ENCODE measurements at places on chromosomes 3 and 15.

- no peak for DNase-seq
Observed at GRCh38 chr3:188303286-188303799, 149.4 kb downstream of the LPP start.

DNA sequence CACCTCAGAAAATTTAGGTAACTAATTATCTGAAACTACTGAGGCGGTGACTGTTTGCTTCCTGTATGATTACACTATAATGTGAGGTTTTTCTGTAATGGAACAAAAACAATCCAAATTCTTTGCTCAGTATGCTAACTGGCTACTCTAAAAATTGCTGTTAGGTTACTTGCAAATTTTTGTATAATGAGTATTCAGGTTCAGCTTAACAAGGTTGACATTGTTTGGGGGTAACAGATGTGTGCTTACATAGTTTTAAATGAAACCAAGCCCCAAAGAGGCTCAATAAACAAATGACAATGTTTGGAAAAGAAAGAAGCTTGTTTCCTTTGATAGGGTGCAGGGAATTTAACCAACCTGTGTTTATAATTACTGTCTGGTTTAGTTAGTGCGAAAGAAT is 414.5 kb upstream of the MDFIC2 start:
- DNase-seq, result no peak

DNA sequence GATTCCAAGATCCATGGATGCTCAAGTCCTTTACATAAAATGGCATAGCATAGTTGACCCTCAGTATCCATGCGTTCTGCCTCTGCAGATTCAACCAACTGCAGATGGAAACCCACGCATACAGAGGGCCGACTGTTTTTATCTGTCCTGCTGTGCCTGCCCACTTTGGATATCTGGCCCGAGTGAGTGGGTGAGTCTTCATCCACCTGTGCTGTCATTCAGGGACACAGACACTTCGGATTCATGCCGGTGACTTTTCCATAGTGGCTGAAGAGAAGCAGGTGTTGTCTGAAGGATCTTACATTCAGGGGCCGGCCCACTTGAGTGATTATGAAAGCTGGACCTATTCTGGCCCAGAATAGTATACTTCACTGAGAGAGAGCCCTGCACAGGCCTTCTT is 85.1 kb downstream of the RYR3 start:
- no peak for DNase-seq

DNA sequence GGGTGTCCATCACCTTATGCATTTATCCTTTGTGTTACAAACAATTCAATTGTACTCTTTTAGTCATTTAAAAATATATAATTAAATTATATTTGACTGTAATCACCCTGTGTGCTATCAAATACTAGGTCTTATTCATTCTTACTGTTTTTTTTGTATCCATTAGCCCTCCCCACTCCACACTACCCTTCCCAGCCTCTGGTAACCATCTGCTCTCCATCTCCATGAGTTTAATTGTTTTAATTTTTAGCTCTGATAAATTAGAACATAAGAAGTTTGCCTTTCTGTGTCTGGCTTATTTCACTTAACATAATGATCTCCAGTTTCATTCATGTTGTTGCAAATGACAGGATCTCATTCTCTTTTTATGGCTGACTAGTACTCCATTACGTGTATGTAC is 16.8 kb downstream of the C3orf20 start:
- no peak for DNase-seq

- no peak for DNase-seq
Observed at GRCh38 chr3:113251817-113252216, 40.5 kb downstream of the BOC start.

DNA sequence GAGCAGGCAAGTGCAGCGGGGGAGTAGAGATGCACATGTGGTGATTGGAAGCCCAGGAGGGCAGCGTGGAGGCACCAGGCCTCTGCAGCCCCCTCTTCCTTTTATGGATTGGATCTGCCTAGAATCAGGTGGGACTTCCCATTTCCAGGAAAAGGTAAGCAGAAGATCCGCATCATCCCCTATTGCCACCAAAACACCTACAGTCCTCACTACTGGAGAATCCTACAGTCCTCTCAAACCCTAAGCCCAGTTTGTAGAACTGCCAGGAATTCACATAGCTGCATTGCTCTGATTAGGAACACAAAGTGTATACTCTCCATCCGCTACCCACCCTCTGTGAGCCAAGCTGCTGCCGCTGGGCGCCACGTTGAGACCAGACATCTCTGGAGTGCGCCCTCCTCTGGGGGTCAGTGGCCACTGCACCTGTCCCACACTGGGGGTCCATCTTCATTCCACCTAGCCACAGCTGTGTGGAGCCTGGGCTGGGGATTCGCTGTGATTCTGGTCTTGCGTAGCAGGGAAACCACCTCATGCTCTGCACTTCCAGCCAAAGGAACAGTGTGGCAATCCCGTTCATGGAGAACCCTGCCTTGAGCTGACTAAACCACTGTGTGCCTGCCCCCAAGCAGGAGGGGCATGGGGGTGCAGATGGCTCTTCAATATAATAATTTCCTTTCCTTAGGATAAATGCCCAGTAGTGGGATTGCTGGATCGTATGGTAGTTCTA is 88.9 kb upstream of the PTX3 start:
- DNase-seq, result no peak

GRCh38 chr3:37973246-37974054 is 17.1 kb upstream of the VILL start:
- DNase-seq, result no peak

Data from stimulated activated CD4-positive, alpha-beta T cell treated with anti-CD3 and anti-CD28 coated beads, Interleukin-2, amount 100 ng/mL, for 48 hours (primary cell).